Activated CD4-positive, alpha-beta memory T cell treated with anti-CD3 and anti-CD28 coated beads for 36 hours (primary cell): ENCODE measurements at places on chromosomes 7 and 10. TPM values are rescaled to one million over a fixed set of nuclear protein-coding genes. Genes with fewer than 3 reads are reported as not detected.

DNA sequence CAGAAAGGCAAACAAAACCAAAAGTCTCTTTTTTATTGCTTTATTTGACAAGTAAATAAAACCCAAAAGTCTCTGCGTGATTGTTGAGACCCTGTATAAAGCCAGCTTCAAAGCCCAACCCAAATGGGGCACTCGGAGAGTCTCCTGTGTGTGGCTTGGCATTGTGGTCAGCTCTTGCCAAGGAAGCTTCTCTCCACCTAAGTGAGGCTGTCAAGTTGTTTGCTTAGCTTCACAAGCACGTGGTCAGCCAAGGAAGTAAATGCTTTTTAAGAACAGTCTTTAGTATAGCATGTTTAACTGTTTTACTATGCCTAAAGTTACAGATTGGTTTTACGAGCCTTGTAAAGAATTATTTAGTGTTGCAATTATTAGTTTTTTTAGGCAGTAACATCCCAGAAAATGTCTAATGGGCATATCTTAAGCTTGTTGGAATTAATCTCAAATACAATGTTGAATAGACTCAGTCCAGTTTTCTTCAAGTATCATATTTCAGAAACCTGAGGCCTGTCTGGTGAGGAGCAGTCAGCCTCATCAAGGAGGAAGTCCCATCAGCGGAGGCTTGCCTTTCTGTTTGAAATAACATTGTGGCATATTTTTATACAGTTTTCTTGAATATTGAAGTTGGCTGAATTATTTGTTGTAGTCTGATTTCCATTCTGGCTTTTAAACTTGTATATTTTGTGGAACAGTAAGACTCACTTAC lies 144.3 kb downstream of the ANKRD30A start:
- H3K4me3 ChIP-seq, result no peak overlapping the region
- H3K27me3 ChIP-seq, result no peaks in the 10 kb centered on the region
- no peak overlapping the region for H3K27ac ChIP-seq
- H3K36me3 ChIP-seq, result no peaks in the 10 kb centered on the region
- DNase-seq, result no peak

- H3K4me3 ChIP-seq, result no peak overlapping the region
- no peak overlapping the region for H3K27ac ChIP-seq
- no peaks in the 10 kb centered on the region for H3K36me3 ChIP-seq
- H3K27me3 ChIP-seq, result peaks cover 18% of the 10 kb centered on the region
- H3K4me1 ChIP-seq, result no peaks in the 10 kb centered on the region
These were observed 309.9 kb downstream of the GRID1 start for GRCh38 chr10:86056672-86057071.

The ANKRD61 gene
- total RNA-seq, result 0.17 TPM

GRCh38 chr7:157637216-157637949 lies 300.6 kb downstream of the DNAJB6 start:
- no peak for DNase-seq
- H3K4me1 ChIP-seq, result no peaks in the 10 kb centered on the region
- no peak overlapping the region for H3K4me3 ChIP-seq
- H3K36me3 ChIP-seq, result peaks cover 7% of the 10 kb centered on the region

The CNPY1 gene
- total RNA-seq, result not detected

GRCh38 chr10:105258036-105258673 lies 617.1 kb downstream of the SORCS3 start:
- H3K27ac ChIP-seq, result no peak overlapping the region
- no peak for DNase-seq
- no peaks in the 10 kb centered on the region for H3K36me3 ChIP-seq
- H3K4me1 ChIP-seq, result no peaks in the 10 kb centered on the region

DNA sequence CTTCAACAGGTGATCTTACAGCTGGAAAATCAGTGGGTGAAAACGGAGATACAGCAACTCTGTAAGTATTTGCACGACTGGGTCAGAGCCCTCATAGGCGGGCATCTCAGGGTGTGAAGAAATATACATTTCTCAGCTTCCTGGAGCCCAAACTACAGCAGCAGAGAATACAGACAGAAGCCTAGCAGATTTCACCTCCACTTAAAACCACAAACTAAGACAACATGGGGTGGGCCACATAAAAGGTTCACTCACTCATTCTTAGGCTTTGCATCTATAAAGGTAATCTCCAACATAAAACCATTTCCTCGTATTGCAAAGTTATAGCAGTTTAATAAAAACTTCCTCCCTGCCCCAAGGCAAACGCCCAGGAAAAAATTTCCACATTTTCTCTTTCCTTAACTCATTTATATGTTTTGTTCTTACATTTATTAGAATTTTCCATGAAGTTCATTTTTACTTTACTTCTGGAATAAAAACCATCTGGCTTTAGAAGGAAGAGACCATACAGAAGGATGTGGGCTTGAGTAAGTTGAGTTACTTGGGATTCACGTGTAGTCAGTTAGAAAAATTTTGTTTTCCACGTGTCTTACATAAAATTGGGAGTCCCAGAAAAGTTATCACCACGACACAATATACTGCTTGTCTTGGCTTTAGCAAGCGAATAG lies 327.1 kb downstream of the FRMD4A start:
- H3K4me3 ChIP-seq, result no peak overlapping the region
- no peak overlapping the region for H3K27ac ChIP-seq
- H3K36me3 ChIP-seq, result no peaks in the 10 kb centered on the region
- no peaks in the 10 kb centered on the region for H3K27me3 ChIP-seq
- H3K4me1 ChIP-seq, result peaks cover 33% of the 10 kb centered on the region

GRCh38 chr7:142899661-142900060 lies 14.1 kb upstream of the TRPV6 start:
- no peaks in the 10 kb centered on the region for H3K4me1 ChIP-seq
- H3K4me3 ChIP-seq, result no peak overlapping the region
- H3K27me3 ChIP-seq, result peaks cover 3% of the 10 kb centered on the region
- no peak for DNase-seq
- H3K36me3 ChIP-seq, result no peaks in the 10 kb centered on the region

DNA sequence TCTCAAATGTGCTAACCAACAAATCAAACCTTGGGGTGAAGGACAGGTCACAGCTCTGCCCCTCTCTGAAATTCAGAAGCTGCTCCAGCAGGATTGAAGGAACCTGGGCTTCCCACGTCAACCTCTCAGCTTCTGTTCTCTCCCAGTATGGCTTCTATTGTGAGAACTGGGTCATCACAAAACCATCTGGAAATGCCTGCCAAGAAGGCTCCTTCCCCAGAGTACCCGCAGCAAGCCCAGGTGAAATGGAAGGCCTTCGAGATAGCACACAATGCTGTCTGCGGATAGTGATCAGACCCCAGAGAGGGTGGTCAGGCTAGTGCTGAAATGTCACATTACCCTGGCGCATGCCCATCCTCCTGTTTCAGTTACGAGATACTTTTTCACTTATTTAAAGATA lies 16.4 kb upstream of the PROSER2 start:
- H3K4me3 ChIP-seq, result no peak overlapping the region
- no peak for DNase-seq
- H3K27me3 ChIP-seq, result peaks cover 6% of the 10 kb centered on the region
- H3K27ac ChIP-seq, result no peak overlapping the region
- no peaks in the 10 kb centered on the region for H3K36me3 ChIP-seq

The AGR3 gene
- not detected for total RNA-seq

DNA sequence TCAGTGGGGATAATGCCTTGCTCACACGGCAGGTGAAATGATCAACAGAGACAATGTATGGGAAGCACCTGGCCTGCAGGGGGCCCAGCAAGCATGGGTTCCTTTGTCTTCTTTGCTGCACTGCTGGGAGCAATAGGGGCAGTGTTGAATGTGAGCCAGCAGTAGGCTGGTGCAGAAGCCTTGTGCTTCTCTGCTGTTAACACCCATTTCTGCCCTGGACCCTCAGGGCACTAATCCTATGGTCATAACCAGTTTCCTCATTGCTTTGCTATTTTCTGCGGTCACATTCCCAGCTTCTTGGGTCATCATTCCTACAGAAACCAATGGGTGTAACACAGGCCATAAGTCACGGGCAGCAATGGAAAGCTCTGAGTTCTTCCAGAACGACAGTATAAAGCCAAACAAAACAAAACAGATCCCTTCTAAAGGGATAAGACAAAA lies 10.9 kb upstream of the LGI1 start:
- DNase-seq, result peak; percentile 20
- peaks cover 3% of the 10 kb centered on the region for H3K4me1 ChIP-seq
- no peak overlapping the region for H3K4me3 ChIP-seq
- H3K27ac ChIP-seq, result no peak overlapping the region
- no peaks in the 10 kb centered on the region for H3K36me3 ChIP-seq

The FLNC gene
- 0.05 TPM for total RNA-seq

The GIMAP6 gene
- 28.9 TPM for total RNA-seq

- H3K27ac ChIP-seq, result no peak overlapping the region
- H3K4me3 ChIP-seq, result no peak overlapping the region
- no peaks in the 10 kb centered on the region for H3K4me1 ChIP-seq
- DNase-seq, result no peak
- H3K36me3 ChIP-seq, result no peaks in the 10 kb centered on the region
These were observed 25.6 kb downstream of the TMEM196 start for GRCh38 chr7:19747740-19748339.

The TLX1 gene
- not detected for total RNA-seq

The HKDC1 gene
- 0.67 TPM for total RNA-seq

GRCh38 chr10:12606461-12606860 lies 257.1 kb downstream of the CAMK1D start:
- H3K36me3 ChIP-seq, result no peaks in the 10 kb centered on the region
- H3K4me1 ChIP-seq, result peaks cover 17% of the 10 kb centered on the region
- H3K27ac ChIP-seq, result peak overlapping the region; percentile 96
- no peak for DNase-seq
- no peaks in the 10 kb centered on the region for H3K27me3 ChIP-seq

- no peaks in the 10 kb centered on the region for H3K36me3 ChIP-seq
- no peaks in the 10 kb centered on the region for H3K4me1 ChIP-seq
- peaks cover 2% of the 10 kb centered on the region for H3K27me3 ChIP-seq
These were observed 185.2 kb downstream of the PTPRN2 start for GRCh38 chr7:158402471-158402870.
